Left lung (tissue), 14 donors: ENCODE measurements at places on chromosomes 7 and 10.

GRCh38 chr7:3917436-3917835 is 616.4 kb downstream of the SDK1 start:
- DNase-seq, result no peak

GRCh38 chr7:153886506-153887441 is 165.4 kb upstream of the DPP6 start:
- peak; percentile 73 for DNase-seq

DNA sequence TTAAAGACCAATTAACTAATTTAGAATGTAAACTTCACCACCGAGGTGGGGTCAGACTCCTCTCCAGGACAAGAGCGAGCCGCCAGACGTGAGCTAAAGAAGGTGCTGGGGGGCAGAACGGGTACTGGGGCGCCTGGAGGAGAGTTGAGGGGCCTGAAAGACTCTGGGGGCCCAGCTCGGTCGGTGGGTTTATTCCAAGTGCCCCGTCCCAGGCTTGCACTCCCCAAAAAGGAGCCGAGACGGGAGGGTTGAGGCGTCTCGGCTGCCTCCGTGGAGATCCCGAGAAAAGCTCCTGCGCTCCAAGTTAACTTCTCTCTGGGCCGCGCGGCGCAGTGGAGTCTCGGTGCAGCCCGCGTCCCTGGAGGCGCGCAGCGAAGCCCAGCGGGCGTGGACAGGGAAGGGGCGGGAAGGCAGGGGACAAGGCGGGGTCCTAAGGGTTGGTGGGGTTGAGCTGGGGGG is 553.3 kb downstream of the TFEC start:
- DNase-seq, result peak; percentile 48

GRCh38 chr10:49741108-49741995 is 20.8 kb downstream of the OGDHL start:
- no peak for DNase-seq

- no peak for DNase-seq
These were observed 83.3 kb downstream of the NT5C2 start for GRCh38 chr10:103109821-103110220.

DNA sequence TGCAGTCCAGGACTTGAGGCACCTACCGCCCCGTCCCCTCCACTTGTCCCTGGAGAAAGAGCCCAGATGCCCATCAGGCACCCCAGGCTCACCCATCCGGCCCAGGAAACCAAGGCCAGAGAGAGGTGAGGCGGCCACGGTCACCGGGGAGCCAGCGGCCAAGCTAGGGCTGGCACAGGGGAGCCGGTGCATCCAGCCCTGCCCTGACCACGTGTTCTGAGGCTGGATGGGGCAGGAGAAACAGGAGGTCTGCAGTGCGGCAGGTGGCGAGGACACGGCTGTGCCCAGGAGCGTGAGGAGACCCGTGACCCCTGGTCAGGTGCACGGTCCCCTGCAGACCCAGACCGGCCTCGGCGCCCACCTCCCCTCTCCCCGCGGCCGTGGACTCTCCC is 27.6 kb downstream of the UNCX start:
- peak; percentile 73 for DNase-seq

DNA sequence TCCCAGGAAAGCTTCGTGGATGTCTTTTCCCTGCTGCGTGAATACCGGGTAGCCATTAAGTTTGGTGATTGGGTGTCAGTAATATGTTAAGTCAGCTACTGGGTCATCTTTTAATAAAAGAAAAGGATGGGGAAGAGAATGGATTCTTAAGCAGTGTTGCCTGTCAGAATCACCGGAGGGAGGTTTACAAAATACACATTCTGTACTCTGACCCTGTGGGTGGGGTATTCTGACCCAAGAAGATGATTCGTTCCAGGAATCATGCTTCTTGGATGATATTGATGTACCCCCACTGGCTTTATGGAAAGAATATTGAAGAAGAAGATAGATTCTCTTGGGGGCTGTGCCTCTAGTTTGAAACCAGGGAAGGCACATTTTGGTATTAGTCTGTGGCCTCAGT is 18.3 kb downstream of the SGPL1 start:
- DNase-seq, result no peak

GRCh38 chr10:101250136-101250535 is 20.9 kb upstream of the LBX1 start:
- DNase-seq, result no peak
